ENCODE measurements at places on chromosomes 3 and 15. TPM values are rescaled to one million over a fixed set of nuclear protein-coding genes. Genes with fewer than 3 reads are reported as not detected.

- no peak for DNase-seq
Observed at GRCh38 chr3:54685213-54685612, 242.6 kb downstream of the LRTM1 start.

DNA sequence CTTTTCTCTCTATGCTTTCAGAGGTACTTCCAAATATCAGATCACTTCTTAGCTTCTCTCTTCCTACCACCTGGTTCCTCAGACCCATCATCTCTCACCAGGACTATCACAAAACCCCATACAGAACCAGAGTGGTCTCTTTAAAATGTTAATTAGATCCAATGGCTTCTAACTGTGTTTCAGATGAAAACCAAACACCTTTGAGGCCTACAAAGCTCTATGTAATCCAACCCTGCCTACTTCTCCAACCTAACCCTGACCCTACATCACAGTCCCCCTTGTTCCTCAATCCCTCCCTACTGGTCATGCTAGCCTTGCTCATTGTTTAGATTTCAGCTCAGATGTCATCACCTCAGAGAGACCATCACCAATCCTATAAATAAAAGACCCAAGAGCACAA lies 34.8 kb downstream of the SUMF1 start:
- DNase-seq, result no peak

DNA sequence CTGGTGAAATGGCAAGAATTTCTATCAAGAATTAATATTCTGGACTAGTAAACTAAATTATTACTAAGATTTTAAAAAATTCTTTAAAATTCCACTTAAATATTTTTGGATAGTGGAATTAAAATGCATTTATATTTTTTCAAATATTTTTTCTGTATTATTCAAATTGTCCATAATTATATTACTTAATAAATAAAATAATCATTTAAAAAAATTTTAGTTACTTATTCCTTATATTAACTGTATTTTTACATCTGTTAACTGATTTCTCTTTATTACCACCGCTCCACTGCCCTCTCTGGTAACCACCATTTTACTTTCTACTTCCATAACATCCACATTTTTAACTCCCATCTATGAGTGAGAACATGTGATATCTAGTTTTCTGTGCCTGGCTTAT lies 828.4 kb downstream of the VGLL3 start:
- DNase-seq, result no peak

DNA sequence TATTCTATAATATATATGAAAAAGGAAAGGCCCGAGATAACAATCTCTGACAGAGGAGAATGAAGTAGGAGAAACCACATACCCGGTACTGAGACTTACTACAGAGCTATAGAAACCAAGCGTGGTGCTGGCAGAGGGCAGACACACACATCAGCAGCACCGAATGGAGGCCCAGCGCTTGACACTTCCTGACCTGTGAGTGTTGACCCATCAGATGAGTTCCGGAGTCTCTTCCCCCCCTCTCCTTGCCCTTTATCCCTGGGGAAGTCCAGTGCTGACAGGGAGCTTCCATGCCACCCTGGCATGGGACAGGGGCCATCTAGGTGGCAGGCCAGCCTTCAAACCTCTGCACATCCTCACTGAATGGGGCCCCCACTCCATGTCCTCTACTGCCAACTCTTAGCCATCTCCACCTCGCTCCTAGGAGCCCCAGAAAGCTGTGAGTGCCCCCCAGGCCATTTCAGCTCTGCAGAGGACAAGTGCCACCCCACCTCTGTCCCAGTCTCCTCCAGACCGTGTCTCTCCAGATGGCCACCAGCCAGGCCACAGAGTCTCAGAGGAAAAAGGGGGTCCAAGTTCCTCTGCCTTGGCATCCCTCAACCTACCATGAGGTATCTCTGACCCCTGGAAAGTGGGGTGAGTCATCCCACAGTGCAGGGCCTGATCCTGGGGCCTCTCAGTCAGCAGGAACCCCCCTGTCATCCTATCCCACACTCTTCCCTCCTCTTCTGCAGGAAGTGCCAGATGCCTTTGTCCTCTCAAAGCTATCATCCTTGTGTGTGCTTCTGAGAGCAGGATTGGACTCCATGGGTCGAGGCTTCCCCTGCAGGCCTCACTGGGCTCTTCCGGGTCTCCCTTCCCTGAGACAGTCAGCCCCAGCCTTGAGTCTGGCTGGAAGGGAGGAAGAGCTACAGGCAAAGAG lies 116.5 kb upstream of the ALDH1A3 start:
- no peak for DNase-seq

PIGZ gene
- total RNA-seq, result not detected
